ENCODE measurements at places on chromosomes 5 and 9. TPM values are rescaled to one million over a fixed set of nuclear protein-coding genes. Genes with fewer than 3 reads are reported as not detected.

- DNase-seq, result no peak
Observed at GRCh38 chr9:68780380-68780712, 75.3 kb downstream of the PIP5K1B start.

- DNase-seq, result peak; percentile 66
Observed at GRCh38 chr5:158421319-158421718, 562.4 kb upstream of the CLINT1 start.

Gene ABO
- total RNA-seq, result not detected

Gene NUTM2F
- not detected for total RNA-seq

DNA sequence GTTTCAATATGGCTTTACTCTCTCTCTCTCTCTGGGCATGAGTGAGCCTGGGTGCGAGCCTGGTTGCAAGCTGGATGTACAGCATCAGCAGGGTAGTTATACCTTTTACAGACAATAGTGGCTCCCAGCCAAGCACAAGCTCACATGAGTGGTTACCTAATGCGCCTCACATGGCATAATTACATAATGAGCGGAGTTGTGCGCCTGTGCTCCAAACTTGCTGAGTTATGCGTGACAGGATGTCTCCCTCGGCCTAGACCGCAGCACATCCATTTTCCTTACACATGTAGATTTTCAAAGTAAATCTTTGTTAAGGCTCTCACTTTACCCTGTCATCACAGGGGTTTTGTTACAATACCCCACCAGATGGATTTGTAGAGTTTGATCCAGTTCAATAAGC is 233.5 kb upstream of the WWC1 start:
- no peak for DNase-seq

Gene PIP5K1B
- 28.2 TPM for total RNA-seq
